DMS53 (cell line): ENCODE measurements at places on chromosomes 1 and 21.

DNA sequence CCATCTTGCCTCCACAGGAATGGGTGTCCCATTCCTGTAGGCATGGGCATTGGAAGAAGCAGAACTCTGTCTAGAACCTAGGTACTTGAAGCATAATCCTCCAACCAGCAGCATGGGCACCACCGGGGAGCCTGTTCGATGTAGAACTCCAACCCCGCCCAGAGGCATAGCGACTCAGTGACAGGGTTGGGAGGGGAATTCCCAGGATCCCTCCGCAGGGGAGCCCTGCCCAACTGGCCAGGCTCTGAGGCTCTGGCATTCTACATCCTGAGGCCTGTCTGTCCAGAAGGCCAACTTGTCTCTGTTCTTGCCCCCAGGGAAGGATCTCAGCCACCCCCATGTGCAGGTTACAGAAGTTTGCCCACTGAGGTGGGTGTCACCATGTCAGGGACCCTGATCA lies 38.2 kb downstream of the CACNA1S start:
- no peak for DNase-seq

DNA sequence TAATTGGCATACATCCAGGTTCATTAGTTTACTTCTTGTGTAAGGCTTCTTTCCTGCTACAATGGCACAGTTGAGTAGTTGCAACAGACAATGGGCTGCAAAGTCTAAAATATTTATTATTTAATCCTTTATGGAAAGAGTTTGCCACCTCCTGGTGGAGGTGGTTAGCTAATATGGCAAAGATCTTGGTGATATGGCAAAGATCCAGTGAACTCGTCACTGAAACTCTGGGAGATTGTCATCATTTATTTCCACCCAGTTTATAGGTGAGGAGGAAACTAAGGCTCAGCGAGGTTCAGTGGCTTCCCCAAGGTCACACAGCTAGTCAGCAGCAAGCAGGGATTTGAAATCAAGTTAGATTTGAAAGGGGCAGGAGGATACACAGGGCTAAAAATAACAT lies 16.1 kb upstream of the IFFO2 start:
- DNase-seq = no peak

- no peak for DNase-seq
These were observed 73.2 kb downstream of the GRIK3 start for GRCh38 chr1:36961062-36961615.

DNA sequence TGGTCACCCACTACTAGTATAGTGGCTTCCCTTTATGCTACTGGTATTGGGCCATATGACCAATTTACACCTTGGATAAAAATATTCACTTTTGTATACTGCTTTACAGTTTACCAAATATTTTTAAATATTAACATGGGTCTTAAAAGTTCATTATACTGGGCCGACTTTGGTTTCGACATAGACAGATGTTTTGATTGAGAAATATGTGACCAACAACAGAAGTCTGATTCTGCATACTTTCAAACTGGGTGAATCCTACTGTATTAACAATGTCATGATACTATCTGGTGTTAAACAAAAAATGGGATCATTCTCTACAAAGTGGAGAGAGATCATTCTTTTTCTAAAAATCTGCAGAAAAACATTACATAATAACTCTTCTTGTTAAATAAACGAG lies 134.8 kb downstream of the AKT3 start:
- no peak for DNase-seq

DNA sequence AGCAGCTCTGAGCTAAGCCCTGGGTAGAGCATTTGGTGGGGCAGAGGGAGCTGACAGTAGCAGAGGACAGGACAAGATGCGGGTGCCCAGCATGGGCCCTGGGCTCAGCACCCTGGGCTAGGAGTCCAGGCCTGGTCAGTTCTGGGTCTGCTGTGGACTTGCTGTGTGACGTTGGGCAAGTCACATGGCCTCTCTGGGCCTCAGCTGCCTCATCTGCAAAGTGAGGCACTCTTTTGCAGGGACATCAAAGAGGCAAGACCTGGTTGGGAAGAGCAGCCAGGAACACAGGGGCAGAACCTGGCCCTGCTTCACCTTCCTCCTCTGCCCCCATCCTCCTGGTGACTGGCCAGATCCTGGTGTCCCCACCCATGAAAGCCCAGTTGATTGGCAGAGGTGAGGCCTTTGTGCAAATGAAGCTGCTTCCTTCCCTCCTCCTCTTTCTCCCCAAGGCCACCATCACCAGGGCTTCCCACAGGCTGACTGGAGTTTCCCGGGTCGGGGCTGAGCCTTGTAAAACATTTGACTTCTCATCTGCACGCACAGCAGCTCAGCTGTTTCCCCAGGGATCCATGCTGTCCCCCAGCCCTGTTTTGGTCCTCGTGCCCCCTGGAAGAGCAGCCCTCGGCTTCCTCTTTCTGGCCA lies 350.5 kb downstream of the MATN1 start:
- no peak for DNase-seq

GRCh38 chr1:178484698-178485225 lies 12.0 kb downstream of the CLEC20A start:
- no peak for DNase-seq

- DNase-seq = peak; percentile 77
These were observed 1.2 kb downstream of the EVA1B start for GRCh38 chr1:36322041-36322785.

DNA sequence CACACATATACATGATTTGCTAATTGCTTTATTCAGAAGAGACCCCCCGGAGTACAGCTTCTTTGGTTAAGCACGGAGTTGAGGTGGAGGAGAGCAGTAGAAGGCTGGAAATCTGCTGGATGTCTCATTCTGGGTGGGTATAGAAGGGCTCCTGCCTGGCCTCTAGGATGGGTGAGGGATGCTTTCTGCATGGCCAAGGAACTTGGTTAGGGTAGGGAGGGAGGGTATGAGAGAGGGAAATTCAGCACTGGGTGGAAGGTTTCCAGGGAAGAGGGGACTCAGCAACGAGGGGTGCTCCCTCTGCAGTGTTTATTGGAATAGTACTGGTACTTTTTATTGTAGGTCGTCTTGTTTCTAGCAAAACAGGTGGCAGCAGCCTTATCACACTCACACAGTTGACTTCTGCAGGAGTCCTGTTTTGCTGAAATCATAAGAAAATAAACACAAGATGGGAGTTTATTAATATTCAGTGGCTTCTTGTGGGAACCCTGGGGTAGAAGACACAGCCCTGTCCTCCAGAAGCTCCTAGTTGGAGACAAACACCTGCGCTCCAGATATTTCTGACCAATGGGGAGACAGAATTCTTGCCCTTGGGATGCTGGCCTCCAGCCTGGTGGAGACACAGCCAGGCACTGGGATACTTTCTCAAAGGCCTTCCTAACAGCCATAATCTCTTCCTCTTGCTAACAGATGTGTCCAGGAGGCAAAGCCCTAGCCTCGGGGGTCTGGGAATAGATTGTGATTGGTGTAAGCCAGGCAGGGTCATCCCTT lies 3.8 kb downstream of the PLA2G2A start:
- DNase-seq = no peak

- DNase-seq = no peak
These were observed 43.8 kb upstream of the EDARADD start for GRCh38 chr1:236350308-236350707.

GRCh38 chr1:171754971-171755370 lies 13.1 kb upstream of the VAMP4 start:
- DNase-seq = no peak

DNA sequence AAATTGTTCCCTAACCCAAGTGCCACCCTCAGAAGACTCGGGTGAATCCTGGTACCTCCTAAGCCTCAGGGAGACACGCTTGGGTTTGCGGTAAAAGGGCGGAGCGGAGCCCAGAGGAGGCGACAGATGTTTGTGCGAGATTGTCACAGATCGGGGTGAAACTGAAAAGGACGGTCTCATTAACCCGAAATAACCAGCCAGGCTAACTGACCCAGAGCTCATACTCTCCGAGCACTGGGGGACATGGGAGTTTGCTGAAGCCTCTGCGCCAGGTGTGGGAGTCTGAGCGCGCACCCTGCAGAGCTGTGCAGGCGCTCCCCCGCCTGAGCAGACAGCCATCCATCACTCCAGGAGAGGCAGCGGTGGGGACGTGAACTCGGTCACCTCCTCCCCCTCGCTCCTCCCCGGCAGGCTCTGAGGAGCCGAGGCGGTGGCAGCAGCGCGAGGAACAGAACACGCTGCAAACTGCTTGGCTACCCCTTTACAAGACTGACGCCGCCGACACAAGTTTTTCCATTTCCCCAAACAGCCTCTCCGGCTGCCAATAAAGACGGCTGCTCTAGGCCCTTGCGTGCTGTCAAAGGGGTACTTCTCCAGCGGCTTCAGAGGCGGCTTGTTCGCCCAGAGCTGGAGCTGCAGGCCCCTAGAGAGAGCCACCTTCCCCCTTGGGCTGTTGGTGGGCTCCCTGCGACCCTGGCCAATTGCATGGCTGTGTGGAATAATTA lies 43.5 kb downstream of the RRAGC start:
- DNase-seq = no peak

DNA sequence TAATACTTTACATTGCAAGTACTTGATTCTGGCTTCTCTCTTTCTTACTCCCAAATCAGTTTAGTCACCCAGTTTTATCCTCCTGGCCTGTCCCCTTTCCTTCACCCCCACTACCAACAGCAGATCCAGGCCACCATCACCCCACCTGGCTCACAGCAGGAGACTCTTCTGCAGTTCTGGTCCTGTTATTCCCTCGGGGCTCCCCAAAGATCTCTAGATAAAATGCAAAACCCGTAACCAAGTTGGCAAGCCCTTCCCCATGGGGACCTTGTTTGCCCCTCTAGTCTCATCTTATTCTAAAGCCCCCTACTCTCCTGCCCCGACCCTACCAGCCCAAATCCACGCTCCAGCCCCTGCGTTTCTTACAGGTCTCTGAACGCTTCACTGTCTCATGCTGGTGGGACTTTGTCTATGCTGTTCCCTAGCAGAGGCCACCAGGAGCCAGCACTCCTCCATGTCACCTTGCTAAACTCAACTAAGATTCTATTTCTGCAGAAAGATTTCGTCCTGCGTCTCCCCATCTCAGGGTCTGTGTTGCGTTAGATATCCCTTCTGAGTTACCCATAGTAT lies 4.0 kb downstream of the ABCG1 start:
- no peak for DNase-seq

DNA sequence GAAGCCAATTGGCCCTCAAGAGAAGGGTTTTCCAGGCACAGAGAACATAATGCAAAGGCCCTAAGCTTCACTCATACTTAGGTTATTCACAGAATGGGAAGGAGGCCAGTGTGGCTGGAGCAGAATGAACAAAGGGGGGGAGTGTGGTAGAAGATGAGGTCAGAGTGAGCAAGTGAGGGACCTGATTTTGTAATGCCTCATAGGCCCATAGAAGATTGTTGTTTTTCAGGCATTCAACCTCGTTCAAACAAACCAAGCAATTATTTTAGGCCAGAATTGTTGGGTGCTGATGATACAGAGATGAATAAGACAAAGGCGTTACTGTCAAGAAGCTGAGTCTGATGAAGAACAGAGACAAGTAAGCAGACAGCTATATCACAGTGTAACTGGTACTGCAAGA lies 54.5 kb upstream of the RAP1A start:
- DNase-seq = no peak
